ENCODE measurements at places on chromosomes 5 and 9. TPM values are rescaled to one million over a fixed set of nuclear protein-coding genes. Genes with fewer than 3 reads are reported as not detected.
A peak's percentile ranks its signal among the peaks of the same experiment; 100 is the strongest.

- DNase-seq, result peak; percentile 72
- H3K36me3 ChIP-seq, result no peaks in the 10 kb centered on the region
- H3K27me3 ChIP-seq, result no peaks in the 10 kb centered on the region
- peaks cover 7% of the 10 kb centered on the region for H3K4me1 ChIP-seq
Measured at GRCh38 chr5:83577036-83577636, 105.6 kb downstream of the VCAN start.

DNA sequence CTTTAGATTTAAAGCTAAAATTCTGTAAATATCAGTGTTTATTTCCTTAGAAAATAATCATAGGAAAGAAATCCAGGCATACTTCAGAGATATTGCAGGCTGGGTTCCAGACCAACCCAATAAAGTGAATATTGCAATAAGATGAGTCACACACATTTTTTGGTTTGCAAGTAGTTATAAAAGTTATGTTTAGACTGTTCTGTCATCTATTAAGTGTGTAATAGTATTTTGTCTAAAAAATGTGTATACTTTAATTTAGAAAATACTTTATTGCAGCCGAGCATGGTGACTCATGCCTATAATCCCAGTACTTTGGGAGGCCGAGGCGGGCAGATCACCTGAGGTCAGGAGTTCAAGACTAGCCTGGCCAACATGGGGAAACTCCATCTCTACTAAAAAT is 6.9 kb upstream of the RIC1 start:
- no peaks in the 10 kb centered on the region for H3K36me3 ChIP-seq
- H3K4me3 ChIP-seq, result no peak overlapping the region
- peak overlapping the region; percentile 28 for H3K27ac ChIP-seq
- H3K27me3 ChIP-seq, result no peaks in the 10 kb centered on the region
- H3K4me1 ChIP-seq, result peaks cover 48% of the 10 kb centered on the region
- DNase-seq, result no peak

DNA sequence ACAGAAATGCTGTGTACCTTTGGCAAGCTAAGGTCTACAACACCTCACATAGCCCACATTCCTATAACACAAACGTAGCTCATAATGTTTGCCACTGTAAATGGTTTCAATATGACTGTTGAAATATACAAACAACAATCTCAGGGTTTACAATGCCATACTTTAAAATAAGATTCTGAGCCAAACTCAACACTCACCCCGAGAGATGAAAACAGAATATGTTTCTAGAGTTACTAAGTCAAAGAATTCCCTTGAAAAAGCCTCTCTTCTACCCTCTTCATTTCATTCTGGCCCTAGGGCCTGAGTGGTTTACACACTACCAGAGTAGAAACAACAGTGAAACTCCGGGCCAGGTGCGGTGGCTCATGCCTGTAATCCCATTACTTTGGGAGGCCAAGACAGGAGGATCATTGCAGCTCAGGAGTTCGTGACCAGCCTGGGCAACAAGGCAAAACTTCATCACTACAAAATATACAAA is 72.6 kb downstream of the MYO10 start:
- H3K4me3 ChIP-seq, result no peak overlapping the region
- no peaks in the 10 kb centered on the region for H3K27me3 ChIP-seq
- peaks cover 15% of the 10 kb centered on the region for H3K4me1 ChIP-seq
- no peak for DNase-seq
- H3K27ac ChIP-seq, result peak overlapping the region; percentile 38
- no peaks in the 10 kb centered on the region for H3K36me3 ChIP-seq

DNA sequence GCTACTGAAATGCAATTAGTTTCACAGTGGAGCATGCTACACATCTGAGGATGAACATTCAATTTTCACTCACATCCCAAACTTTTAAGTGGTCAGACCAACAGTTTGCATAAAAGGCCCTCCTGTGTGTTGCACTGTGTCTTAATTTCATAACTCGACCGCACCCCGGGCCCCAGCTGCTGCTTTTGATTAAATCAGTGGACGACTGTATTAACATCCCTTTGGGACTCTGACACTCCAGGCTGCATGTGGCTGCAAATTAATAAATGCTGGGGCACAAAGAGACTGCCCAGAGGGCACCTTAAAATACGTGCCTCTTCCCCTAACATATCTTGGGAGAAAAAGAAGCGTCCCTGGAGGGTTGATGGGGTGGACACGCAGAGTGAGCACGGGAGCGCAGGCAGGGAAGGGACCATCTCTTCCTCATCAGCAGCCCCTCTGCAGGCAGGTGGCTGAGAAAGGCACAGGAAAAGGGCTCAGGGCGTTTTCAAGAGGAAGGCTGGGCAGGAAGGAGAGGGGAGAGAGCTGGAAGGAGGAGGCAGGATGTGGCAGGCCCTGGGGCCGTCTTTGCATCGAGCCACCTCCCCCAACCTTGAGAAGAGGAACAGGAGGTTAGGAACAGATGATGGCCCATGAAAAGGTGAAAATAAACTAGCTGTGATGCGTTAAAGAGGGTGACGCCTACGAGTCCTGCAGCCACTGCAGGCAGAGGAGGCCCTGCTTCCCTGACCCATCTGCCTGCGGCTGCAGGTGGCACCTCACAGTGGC is 18.6 kb downstream of the MED10 start:
- peaks cover 52% of the 10 kb centered on the region for H3K36me3 ChIP-seq
- H3K27ac ChIP-seq, result no peak overlapping the region
- DNase-seq, result no peak
- H3K27me3 ChIP-seq, result no peaks in the 10 kb centered on the region

DNA sequence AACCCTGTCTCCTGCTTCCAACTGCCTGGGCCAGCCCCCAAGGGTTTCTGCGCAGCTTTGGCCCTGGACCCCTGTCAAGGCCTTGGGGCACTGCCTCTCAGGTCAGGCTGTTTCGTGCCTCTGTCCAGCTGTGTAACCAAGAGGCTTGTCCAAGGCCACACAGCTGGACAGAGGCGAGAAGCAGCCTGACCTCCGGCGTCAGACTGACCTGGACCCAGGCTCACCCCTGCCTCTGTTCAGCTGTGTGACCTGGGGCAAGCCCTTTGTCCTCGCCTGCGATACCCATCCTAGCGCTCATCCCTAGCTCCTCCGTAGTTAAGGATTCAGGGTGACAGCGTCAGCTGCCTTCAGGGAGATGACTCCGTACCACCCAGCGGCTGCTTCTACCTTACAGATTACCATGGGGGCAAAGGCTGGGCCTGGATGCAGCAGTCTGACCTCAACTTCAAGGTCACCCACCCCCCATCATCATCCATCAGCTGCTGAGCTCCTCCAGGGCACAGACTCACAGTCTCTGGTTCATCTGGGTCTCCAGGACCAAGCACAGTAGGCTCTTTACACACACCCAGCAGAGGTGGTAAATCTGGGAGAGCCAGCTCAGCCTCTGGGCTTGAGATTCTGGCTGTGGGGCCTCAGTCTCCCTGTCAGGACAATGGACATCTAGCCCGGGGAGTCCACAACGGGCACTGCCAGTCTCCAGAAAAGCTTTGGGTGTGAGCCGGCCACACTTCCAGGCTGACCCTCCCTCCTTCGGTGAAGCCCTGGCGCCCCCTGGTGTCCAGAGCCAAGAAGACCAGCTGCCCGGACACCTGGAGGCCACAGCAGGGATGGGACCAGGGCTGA is 7.9 kb downstream of the AK1 start:
- peaks cover 44% of the 10 kb centered on the region for H3K36me3 ChIP-seq
- H3K4me1 ChIP-seq, result peaks cover 16% of the 10 kb centered on the region
- H3K4me3 ChIP-seq, result no peak overlapping the region

GRCh38 chr9:130268521-130269211 is 3.1 kb downstream of the HMCN2 start:
- no peaks in the 10 kb centered on the region for H3K27me3 ChIP-seq
- H3K27ac ChIP-seq, result peak overlapping the region; percentile 46
- no peak overlapping the region for H3K4me3 ChIP-seq
- H3K36me3 ChIP-seq, result no peaks in the 10 kb centered on the region
- peaks cover 16% of the 10 kb centered on the region for H3K4me1 ChIP-seq
- DNase-seq, result no peak

GRCh38 chr9:17725399-17726010 is 146.6 kb downstream of the SH3GL2 start:
- no peak for DNase-seq
- H3K27ac ChIP-seq, result no peak overlapping the region
- no peaks in the 10 kb centered on the region for H3K4me1 ChIP-seq
- no peaks in the 10 kb centered on the region for H3K27me3 ChIP-seq

DNA sequence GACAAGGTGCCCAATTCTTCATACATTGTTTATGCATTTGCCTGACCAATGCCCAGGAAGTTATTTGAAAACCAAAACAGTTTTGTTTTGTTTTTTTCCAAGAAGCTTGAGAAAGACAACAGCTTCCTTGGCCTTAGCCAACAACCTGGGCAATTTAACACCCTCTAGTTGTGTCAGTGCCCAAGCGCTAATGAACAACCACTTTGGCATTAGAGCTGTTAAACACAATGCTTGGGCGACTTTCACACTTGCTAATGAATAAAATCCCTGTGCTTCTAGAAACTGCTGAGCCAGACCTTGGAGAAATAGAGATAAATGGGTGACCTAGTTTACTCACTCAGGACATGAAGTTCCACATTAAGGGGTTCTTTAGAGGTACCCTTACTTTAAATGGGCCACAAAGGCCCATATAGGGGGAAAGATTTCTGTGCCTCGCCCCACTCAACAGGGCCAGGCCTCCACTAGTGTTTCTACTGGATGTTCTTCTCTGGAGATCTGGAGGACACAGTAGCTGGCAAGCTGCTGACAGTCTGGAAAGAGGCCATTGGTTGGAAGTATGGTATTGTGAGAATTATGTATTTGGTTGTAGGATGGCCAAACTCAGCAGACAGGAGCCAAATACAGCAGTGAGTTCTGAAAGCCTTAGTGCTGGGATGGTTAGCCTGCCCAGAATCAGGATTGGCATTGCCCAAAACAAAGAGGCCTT is 179.8 kb downstream of the DOCK8 start:
- no peak overlapping the region for H3K4me3 ChIP-seq
- H3K4me1 ChIP-seq, result no peaks in the 10 kb centered on the region
- peaks cover 47% of the 10 kb centered on the region for H3K36me3 ChIP-seq
- no peak for DNase-seq
- H3K27me3 ChIP-seq, result no peaks in the 10 kb centered on the region

GRCh38 chr5:179969110-179969509 is 61.4 kb upstream of the TBC1D9B start:
- no peaks in the 10 kb centered on the region for H3K27me3 ChIP-seq
- no peak overlapping the region for H3K4me3 ChIP-seq
- H3K4me1 ChIP-seq, result no peaks in the 10 kb centered on the region
- H3K27ac ChIP-seq, result no peak overlapping the region
- no peak for DNase-seq
- H3K36me3 ChIP-seq, result peaks cover 71% of the 10 kb centered on the region

The TAF11L10 gene
- total RNA-seq, result not detected

The BTNL8 gene
- total RNA-seq, result 7.0 TPM

The OTULIN gene
- 40.3 TPM for total RNA-seq

All from stomach (tissue), 19 donors.